Kasumi-1 (cell line): ENCODE measurements at places on chromosomes 7 and 10.

DNA sequence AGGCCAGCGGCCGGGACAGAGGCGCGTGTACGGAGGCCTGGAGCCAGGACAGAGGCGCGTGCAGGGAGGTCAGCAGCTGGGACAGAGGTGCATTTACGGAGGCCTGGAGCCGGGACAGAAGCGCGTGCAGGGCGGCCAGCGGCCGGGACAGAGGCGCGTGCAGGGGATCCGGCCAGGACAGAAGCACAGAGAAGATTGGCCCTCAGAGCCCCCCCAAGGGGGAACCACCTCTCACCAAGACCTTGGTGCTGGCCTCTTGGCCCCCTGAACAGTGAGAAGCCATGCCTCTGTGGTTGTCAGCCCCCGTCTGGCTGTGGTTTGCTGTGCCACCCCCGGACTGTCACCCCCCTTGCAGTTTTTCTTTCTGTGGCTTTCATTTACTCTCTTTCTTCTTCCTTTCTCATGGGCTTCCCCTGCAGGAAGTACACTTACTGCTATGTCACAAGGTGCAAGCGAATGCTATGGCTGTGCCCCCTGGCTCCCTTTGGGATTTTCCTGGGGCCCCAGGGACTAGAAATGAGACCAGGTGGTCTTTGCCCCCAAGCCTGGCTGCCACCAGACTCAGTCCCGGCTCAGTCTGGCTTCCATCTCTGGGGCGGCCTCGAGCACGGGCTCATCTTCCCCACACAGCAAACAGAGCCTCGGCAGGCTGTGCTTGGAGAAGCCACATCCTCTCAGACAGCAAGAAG lies 41.1 kb downstream of the INSIG1 start:
- DNase-seq: no peak

DNA sequence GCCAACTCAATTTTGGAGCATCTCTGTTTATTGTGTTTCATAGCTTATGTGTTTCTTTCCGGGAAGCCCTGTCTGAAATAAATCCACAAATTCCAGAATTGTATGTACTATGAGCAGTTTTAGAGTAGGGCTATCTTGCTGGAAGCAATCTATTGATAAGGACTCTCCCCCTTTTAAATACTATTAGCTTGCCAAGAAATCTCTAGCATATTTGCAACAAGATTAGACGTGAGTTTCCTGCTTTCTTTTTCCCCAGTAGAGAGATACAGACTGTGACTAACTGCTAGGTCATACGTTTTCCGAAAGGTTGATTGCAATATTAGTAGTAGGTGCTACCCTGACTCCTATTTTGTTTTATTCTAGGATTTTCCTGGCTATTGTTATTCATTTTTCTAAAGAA lies 277.0 kb downstream of the MALRD1 start:
- no peak for DNase-seq

DNA sequence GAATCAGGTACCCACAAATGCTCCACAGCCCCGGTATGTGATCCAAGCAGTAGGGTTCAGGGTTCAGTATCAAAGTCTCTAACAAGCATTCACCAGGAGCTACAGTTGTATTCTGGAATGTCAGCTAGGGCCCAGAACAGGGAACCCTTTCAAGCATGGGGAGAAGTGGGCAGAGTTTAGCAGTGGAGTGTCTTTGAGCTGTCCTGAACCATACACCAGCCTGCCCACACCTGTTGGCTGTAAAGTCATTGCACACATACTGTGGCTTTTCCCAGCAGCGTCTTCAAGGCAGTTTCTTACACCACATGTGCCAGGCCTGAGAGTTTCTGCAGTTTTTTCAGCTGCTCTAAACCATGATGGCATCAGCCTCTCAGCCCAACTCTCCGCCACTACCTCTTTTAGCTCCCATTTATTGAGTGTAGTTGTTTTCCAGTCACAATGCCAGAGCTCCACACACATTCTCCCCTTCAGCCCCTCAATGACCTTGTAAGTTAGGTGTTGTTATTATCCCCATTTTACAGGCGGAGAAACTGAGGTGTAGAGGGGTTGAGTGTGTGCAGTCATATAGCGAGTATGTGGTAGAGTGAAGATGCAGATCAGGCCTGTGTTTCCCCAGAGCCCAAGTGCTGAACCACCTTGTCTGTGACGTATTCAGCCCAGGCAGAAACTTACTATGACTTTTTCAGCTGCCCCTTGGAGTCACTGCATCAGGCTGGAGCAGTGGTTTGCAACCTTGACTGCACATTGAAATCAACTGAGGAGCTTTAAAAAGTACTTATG lies 83.1 kb downstream of the CHN2 start:
- no peak for DNase-seq

- DNase-seq: no peak
These were observed 351.1 kb downstream of the PARD3 start for GRCh38 chr10:34464000-34464399.

DNA sequence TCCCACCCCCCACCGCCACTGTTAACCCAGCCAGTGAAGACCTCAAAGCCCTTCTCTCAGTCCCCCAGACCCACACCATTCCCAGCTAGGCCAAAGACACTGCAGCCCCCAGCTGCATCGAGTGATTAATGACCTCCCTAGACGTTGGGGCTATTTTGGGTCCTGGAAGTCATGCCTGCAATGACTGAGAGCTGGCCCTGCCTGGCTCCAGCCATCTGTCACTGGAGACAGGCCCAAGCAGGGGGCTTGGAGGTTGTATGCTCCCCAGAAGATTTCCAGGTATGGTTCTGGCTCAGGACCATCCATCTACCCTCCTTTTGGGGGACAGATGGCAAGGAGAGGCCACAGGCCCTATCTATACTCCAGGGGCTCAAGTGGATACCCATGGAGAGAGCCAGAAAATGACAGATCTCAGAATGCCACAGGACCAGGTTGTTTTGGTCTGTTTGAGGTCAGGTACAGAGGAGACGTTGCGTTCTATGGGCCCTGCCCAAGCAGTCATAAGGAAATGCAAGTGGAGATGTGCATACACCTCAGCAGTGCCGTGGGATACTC lies 5.1 kb downstream of the KCNIP2 start:
- no peak for DNase-seq
